ENCODE measurements at places on chromosomes 3 and 15.
A peak's percentile ranks its signal among the peaks of the same experiment; 100 is the strongest.

DNA sequence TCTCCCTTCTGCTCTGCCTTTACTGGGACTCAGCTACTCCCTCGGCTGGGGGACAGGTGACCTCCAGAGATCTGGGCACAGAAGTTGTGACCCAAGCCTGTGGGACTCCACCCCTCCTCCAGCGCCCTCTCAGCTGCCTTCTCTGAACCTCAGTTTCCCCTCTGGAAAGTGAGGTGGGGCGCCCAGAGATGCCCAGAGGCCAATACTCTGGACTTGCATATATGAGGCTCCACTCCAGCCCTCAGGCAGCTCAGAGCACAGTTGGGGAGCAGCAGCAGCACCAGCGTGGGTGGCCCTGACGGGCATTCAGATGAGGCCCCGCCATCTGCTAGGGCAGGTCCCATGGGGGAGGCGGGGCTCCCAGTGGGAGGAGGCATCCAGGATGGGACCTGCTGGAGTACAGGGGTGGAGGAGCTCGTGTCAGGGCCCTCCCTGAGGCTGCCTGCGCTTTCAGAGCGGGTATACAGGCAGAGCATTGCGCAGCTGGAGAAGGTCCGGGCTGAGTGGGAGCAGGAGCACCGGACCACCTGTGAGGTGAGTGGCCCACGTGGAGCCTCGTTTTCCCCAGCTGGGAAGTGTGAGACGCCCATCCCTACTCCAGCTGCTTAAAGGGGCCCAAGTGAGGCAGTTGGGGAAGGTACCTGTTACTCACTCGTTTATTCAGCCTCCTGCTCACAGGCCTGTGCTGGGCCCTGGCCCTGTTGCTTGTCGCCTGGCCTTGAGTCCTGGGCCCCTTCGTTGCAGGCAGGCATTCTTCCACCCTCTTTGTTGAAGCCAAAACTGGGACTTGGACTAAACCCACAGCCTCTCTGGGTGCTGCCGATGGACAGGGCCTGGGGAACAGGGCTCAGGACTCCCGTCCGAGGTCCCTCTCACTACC, 35.4 kb downstream of the PSTPIP1 start:
- no peak for DNase-seq

DNA sequence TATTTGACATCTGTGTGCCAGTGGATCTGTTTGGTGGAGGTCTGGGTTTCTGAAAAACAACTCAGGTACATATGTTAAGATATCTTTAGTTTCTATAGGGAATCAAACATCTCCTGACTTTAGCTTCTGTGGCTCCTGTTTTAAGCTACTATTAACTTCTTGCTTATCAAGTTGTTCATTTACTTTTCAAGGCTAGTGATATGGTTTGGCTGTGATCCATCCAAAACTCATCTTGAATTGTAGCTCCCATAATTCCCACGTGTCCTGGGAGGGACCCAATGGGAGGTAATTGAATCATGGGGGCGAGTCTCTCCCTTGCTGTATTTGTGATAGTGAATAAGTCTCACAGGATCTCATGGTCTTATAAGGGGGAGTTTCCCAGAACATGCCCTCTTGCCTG, 41.4 kb downstream of the ZNF860 start:
- no peak for DNase-seq

DNA sequence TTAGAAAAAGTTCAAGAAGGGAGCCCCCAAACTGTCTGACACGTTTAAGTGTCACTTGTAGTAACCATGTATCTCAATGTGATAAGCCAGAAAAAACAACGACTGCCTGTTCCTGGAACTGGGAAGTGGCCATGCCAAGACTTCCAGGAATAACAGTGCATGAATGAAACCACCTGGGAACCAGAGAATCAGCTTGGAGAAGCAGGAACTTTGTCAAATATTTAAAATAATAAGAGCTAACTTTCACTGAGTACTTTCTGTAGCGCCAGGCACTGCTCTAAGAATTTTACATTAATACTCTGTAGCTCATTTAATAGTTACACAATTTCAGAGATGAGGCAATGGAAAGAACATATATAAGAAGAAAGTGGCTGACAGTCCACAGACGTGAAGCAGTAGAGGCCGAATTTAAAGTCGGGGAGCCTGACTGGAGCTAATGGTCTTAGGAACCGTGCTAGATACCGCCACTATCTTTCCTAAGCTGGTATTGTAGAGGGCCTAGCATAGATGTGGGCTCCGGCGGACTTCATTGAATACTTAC, 876 bp downstream of the PLSCR1 start:
- peak; percentile 59 for DNase-seq

- no peak for DNase-seq
Observed at GRCh38 chr3:89586256-89586655, 478.8 kb downstream of the EPHA3 start.

GRCh38 chr3:68893600-68894239, 38.6 kb downstream of the TAFA4 start:
- no peak for DNase-seq

GRCh38 chr15:51561271-51561670, 61.3 kb downstream of the DMXL2 start:
- DNase-seq, result no peak

DNA sequence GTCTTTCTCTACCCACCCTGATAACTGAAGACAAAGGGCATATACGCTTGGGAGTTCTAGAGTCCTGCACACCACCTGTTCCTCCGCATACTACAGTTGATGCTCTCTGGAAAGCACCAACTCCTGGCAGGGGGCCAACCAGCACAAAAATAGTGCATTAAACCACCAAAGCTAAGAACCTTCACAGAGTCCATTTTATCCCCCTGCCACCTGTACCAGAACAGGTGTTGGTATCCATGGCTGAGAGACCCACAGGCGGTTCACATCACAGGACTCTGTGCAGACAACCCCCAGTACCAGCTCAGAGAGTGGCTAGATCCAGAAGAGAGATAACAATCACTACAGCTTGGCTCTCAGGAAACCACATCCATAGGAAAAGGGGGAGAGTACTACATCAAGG, 114.4 kb upstream of the POU1F1 start:
- no peak for DNase-seq

DNA sequence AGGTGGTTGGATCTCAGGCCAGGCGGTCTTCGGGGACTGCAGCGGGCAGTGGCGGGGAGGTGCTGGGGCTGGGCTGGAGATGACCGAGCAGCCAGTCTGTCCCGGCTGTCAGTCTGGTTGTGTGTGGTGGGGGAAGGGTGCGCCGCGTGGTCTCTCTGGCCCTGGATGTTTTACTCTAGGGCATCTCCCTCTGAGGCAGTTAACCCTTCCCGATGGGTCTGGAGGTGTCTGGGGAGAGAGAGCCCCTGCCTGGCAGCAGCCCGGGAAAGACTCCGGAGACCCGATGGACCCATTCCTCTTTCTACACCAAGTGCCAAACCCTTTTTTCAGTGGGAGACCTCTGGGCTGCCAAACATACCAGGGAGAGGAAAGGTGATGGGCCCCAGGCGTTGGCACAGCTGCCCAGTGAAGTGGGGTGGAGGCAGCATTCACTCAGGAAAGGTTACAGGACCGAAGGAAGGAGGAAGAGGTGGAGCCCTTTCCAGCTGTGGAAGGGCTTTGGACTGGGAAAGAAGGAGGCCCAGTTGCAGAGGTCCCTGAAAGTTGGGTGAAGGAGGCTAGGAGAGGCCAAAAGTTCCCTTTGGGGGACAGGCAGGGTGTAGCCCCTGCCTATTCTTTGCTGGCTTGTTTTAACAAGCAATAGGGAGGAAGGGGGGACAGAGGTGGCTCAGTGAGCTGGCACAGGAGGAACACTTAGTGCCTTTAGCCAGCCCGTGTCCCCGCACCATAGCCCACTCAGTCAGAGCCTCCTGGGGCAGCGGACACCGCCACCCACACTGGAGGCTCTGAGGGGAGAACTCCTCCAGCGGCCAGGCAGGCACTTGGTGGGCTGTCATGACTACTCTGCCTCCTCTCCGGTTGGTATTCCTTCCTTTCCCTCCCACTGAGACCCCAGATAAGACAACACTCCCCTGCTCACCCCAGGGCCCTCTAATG, 2.7 kb upstream of the BAHD1 start:
- no peak for DNase-seq

DNA sequence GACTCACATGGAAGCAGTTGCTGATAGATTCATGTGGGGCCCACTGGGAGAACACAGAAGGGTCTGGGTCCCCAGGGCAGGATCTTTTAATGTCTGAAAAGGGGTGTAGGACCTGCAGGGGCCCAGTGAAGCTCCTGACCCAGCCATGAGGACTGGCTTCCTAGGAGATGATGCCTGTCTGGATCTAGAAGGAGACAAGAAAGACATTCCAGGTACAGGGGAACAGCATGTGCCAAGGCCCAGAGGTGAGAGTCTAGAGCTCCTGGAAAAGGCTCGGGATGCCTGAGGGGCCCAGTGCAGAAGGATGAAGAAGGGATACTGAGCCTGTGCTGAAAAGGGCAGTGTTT, 4.7 kb upstream of the SEMA3F start:
- DNase-seq, result no peak

DNA sequence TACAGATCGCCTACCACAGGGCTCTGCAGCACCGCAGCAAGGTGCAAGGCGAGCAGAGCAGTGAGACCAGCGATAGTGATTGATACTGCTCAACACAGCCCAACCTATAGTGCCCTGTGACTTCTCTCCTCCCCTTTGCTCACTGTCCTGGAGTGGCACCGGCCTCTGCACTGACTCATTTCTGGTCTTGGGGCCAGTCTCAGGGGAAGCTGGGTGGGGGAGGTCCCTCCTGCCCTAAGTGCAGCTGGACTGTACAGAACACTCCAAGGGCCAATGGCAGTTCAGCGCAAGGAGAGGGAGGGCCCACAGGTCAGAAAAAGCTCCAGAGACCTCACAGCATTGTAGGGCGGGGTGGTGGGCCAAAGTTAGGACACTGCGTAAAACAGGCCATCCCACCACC, 2.5 kb upstream of the OGG1 start:
- DNase-seq, result no peak

- DNase-seq, result no peak
Observed at GRCh38 chr3:58560771-58561311, 16.4 kb downstream of the FAM107A start.

GRCh38 chr3:176916777-176917176, 280.5 kb downstream of the TBL1XR1 start:
- DNase-seq, result no peak

- DNase-seq, result no peak
Observed at GRCh38 chr3:61734749-61735686, 173.6 kb downstream of the PTPRG start.

DNA sequence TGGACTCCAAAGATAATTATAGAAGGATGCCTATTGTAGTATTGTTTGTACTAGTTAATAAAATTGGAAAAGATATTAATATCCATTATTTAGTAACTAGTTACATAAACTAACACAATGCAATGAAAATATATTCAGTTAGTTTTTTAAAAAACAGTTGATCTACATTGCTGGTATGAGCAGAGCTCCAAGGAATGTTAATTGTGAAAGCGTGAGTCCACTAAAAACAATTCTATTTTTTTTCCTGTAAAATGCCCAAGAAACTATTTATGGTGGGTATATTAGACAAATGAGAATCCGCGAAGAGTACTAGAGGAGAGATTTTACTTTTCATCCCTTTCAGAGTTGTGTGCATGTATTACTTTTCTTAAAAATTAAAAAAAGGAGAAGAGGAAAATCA, 104.3 kb downstream of the MCTP2 start:
- DNase-seq, result no peak

DNA sequence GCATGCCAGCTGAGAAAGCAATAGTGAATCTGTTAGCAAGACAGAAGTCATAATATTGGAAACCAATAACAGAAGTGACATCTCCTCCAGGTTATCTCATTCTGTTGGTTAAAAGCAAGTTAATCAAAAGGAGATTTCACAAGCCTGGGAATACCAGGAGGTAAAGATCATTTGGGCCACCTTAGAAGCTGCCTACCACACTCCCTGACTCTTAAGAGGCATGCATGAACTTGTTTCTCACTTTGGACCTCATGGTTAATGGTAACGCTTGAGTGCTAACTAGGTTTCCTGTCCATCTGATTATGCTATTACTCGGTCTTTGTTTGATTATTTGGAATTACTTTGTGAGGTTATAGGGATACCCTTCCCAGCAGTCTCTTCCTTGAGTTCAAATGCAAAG, 650.8 kb upstream of the SGO1 start:
- DNase-seq, result no peak

DNA sequence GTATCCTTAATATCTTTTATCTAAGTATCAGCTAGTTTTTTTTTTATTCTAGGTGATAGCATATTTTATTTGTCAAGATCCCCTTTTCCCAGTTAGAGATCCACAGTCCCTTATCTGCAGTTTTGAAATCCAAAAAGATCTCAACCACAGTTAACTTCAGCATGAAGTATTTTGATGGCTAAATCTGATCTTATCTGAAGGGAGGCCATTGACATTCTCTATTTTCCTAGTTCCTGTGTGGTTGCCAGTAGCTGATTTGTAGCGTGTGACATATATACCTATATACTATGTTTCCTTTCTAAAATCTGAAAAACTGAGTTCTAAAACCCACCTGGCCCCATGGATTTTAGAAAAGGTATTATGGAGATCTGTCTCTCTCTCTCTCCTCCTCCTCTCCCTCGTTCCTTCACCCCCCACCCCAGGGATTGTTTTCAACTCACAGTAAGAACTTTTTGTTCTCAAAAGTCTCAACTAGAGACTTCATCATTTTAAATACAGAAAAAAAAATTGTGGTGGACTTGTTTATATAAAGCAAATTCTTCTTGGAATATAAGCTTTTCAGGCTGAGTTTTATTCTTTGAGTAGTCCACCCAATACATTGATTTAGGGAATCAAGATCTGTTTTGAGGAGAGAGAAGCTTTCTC, 12.3 kb downstream of the TCF12 start:
- DNase-seq, result no peak

DNA sequence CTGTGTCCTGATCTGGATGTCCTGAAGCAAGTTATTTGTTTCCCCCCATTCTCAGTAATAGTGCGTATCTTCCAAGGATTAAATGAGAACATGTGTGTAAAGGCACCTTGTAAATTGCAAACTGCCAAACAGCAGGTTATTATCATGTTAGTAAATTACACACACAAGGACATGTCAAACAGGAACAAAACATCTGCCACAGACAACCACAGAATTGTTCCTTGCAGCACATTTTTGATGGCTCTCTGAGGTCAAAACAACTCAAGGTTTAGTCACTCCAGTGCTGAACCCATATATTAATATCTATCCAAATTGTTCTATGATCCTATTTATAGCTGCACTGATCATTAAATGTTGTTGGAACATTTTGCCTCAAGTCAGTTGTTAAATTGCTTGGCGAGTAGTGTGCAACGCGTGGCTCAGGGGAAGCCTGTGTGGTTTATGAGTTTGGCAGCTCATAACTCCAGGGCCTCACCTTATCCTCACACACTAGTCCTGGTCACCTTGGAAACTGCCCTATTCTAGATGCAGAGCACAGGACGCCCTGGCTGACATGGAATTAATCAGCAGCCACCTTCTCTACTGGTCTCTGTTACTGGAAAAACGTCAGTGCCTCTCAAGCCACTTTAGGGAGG, 46.3 kb upstream of the CDV3 start:
- DNase-seq, result no peak

All from activated CD8-positive, alpha-beta memory T cell treated with anti-CD3 and anti-CD28 coated beads for 24 hours (primary cell).